ENCODE measurements at places on chromosomes 13 and 19.

DNA sequence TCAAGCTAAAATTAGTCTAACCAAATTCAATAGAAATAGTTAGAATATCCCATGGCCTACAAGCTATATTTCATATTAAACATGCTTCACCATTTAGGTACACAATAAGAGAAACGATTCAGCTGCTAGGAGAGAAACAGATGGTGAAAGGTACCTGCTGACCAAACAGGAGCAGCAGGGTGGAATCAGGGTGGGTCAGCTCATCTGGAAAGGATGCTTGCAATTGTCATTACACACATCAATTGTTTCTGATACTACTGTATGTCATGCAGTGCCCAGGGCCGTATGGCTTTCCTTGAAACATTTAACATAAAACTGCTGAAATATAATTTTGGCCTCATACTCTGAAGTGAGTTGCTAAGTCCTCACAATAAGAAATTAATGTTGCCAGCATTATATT, 776.0 kb downstream of the DACH1 start:
- DNase-seq, result no peak

DNA sequence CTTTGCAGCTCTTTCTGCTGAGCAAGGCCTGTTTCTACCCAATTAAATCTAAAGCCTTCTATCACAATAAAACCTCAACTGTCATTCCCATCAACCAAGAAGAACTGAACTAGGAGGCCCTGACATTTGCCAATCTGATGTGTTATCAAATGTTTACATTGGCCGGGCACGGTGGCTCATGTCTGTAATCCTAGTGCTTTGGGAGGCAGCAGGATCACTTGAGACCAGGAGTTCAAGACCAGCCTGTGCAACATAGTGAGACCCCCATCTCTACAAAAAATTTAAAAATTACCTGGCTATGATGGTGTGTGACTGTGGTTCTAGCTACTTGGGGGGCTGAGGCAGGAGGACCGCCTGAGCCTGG, 2.8 kb upstream of the FBXO17 start:
- DNase-seq, result no peak

DNA sequence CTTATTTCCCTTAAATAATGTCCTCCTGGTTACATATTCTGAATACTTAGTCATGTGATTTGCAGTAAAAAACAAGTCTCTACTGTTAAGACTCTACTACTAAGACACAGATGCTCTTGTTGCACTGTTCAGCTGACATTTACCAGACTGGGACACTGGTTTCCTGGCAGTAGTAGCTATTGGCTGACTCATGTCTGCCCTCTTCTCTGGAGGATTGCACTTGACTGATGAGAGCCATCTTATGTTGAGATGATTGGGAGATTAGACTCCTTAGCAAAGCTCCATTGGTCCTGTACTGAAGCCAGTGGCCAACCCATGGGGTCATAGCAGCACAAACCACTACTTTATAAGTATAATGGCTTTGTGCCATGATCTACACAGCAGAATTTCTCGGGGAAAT, 1672.6 kb upstream of the PCDH20 start:
- no peak for DNase-seq

- DNase-seq, result no peak
Measured at GRCh38 chr13:43240278-43240677, 216.9 kb downstream of the DNAJC15 start.

DNA sequence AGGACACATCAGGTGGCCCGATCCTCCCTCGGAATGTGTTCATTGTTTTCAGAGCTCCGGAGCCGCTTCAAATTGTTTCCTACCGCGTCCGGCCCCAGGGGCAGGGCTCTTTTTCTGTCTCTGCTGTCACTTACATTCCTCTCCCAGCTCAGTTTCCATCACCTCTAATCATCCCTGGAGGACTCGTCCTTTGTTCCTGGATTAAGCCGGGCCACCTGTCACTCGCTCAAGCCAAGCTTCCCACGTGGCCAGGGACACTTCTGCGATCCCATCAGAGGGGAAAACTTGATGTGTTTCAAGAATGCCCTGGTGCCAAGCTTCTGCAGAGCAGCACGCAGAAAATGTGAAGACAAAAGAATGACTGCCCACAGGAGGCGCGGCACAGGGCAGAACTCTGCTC, 13.5 kb downstream of the IL17D start:
- DNase-seq, result no peak

DNA sequence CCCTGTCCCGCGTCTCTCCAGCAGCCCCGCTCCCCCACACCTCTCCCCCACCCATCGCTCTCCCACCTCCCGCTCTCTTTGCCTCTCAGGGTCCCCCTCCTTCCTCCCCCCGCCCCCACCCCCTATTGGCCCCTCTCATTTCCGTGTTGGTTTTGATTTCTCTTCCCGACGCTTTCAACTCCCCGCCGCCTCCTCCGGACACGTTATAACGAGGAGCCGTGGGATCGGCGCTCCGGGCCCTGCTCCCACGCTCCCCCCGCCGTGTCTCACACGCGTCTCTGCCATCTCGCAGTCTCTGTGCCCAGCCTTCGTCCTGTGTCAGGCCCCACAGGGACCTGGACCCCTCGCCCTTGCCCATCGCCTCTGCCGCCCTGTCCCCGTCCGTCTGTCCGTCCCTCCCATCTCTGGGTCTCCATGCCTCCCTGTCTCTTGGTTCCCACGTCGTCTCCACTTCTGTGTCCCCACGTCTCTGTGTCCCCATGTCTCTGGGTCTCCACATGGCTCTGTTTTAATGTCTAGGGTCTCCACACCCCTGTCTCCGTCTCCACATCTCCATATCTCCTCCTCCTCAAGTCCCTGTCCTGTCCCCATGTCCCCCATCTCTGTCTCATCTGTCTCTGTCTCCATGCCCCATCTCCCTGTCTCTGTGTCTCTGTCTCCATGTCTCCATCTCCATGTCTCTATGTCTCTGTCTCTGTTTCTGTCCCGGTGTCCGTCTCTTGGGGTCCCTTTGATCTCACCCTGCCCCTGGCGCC, 13.1 kb downstream of the ERFL start:
- no peak for DNase-seq

DNA sequence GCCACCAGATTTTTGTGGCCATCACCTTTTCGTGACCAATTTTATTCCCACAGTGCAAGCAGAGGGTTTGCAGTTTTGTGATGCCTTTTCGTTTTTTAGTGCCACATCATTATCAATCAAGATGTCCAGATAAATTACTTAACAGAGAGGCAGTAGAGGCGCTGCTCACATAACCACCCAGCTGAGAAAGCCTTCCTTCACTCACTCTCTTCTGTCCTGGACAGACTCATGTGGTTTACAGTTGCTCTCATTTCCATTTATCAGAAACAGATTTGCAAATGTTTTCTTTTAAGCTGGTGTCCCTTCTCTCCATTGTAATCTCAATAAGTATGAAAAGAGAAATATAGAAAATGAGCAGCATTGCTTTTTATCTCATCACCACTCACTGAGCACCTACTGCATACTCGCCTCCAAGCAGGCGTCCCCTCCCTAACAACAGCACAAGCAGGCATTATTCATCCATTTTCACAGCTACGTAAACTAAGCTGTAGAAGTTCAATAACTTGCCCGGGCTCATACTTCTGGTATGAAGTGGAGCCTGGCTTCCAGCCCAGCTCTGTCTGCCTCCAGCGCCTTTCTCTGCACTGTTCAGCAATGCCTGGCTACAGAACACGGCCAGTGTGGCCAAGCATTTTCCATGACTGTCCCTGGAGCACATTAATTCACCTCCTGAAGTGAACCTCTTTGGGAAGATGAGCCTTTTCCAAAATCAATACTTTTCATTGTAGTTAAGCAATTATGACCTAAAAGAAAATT, 34.6 kb upstream of the KATNAL1 start:
- DNase-seq, result no peak

GRCh38 chr13:64347664-64348063, 2882.5 kb downstream of the PCDH9 start:
- no peak for DNase-seq

- DNase-seq, result no peak
Measured at GRCh38 chr19:1416014-1416841, 8.8 kb downstream of the DAZAP1 start.

GRCh38 chr19:2051773-2052704, 995 bp upstream of the MKNK2 start:
- no peak for DNase-seq

- DNase-seq, result no peak
Measured at GRCh38 chr13:79185580-79185979, 220.5 kb downstream of the RBM26 start.

DNA sequence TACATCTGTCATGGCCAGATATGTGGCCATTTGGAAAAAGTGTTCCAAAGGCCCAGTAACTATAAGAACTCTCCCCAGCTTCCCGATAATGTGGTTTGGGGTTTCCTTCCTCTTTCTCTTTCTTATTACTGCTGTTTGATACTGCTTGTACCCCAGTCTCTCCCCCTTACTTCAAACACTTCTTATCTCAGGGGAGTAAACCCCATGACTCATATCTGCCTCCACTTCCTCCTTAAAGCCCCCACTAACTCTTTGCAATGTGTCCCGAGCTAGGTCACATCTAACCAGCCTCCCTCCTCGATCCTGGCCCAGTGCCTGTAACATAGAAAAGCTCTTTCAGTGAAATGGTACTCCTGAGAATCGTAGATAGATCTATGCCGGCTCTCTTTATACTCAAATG, 82.4 kb upstream of the STARD13 start:
- no peak for DNase-seq

All from activated CD8-positive, alpha-beta memory T cell treated with anti-CD3 and anti-CD28 coated beads for 4 hours (primary cell).